ENCODE measurements at places on chromosomes 11 and 22. TPM values are rescaled to one million over a fixed set of nuclear protein-coding genes. Genes with fewer than 3 reads are reported as not detected.
A peak's percentile ranks its signal among the peaks of the same experiment; 100 is the strongest.

DNA sequence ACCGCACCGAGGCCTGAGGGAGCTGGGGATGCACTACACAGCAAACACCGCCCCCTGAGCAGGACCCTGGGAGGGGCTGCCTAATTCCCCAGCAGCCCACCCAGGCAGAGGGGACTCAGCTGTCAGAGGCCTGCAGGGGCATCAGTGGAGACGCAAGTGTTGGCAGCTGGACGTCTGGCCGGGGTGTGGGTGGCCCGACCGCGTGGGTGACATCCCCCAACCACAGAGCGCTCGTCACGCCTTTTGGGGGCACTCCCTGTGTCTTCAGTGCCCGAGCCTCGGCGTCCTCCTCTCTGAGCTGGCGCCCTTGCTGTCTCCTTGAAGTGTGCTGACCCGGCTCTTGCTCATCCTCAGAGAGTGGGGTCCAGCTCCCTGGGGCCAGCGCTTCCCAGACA is 150.2 kb downstream of the BRD1 start:
- H3K4me3 ChIP-seq: no peak overlapping the region
- no peaks in the 10 kb centered on the region for H3K4me1 ChIP-seq
- no peak for DNase-seq
- H3K36me3 ChIP-seq: no peaks in the 10 kb centered on the region
- H3K27me3 ChIP-seq: no peaks in the 10 kb centered on the region

DNA sequence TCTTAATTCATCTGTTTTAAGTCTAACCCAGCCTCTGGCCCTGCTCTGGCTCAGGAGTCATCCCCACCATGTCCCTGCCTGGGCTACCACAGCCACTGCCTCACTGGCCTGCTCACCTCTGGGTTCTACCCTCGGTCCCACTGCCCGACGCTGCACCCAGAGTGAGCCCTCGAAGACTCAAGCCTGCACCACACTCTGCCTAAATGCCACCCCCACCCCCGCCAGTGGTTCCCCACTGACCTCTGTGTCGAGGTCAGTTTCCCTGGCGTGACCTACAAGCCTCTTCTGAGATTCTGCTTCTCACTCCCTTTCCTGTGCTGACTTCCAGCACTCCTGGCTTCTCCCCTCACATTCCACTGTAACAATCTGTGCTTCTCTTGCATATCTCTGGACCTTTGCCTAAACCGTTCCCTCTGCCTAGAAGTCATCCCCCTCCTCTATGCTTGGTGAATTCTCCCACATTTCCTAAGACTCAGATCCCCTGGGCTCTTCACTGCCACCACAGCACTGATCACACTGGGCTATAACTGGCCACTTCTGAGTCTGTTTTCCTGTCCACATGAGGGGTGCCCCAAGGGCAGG is 12.5 kb upstream of the PDE2A start:
- H3K4me1 ChIP-seq: no peaks in the 10 kb centered on the region
- H3K27ac ChIP-seq: no peak overlapping the region

Gene MMP3
- total RNA-seq: not detected

Gene MAP4K2
- 62.0 TPM for total RNA-seq

Gene ACCSL
- not detected for total RNA-seq

- no peaks in the 10 kb centered on the region for H3K4me1 ChIP-seq
- no peaks in the 10 kb centered on the region for H3K36me3 ChIP-seq
- no peak for DNase-seq
- H3K4me3 ChIP-seq: no peak overlapping the region
- no peak overlapping the region for H3K27ac ChIP-seq
Measured at GRCh38 chr11:38163526-38163925, 1565.5 kb upstream of the RAG2 start.

DNA sequence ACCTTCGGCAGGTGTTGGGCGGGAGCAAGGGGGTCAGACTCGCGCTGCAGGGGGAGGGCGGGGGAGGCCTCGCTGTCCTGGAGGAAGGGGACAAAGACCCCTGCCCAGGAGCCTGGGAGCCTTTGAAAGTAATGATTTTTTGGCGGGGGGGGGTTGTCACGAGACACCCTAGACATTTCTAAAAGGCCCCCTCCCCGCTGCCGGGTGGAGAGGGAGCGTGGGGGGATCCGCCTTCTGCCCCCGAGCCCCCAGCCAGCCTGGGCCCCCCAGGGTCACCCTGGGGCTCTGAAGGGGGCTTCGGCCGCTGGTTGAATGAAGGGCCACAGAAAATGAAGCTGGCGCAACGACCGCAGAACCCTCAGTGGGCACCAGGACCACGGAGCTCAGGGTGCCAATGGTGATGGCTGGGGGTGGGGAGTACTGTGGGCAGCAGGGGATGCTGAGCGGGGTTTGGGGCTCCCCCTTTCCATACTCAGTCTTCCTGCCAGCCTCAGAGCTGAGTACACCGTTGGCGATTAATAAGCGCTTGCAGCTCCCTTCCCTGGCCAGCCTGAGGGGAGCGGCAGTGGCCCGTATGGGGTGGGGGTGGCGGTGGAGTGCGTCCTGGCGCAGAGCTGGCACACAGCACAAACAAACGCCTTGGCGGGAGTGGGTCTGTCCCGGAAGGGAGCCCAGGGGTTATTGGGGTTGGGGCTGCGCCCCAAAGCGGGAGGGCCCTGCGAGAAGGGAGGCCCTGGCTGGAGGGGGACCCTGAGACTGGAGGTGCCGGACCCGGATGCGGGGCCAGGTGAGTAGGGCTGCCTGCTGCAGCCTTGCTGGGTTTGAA is 1.2 kb upstream of the DUSP8 start:
- no peak for DNase-seq
- H3K36me3 ChIP-seq: no peaks in the 10 kb centered on the region
- H3K4me1 ChIP-seq: peaks cover 28% of the 10 kb centered on the region
- no peak overlapping the region for H3K27ac ChIP-seq
- H3K27me3 ChIP-seq: no peaks in the 10 kb centered on the region
- 0 out of 2 replicates have a peak overlapping the region, but pooled peaks have one; percentile 54 for H3K4me3 ChIP-seq

Gene DEUP1
- not detected for total RNA-seq

Gene ARHGAP42
- not detected for total RNA-seq

Gene OR52E8
- total RNA-seq: not detected

DNA sequence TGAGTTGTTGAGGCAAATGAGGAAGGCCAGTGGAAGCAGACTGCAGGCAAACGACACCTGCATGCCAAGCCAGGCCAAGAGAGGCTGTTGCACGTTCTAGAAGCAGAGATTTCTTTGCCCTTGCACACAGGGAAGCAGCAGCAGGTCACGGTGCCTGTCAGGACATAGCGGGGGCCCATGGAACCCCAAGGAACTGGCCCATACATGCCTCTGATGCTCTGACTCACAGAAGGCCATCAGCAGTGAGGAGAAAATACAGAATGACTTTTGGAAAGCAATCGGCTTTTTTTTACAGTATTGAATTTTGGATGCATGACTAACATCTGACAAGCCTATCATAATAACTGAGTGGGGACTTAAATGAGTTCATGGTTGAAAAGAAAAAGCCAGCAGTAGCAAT is 123.9 kb downstream of the MPPED1 start:
- no peak overlapping the region for H3K4me3 ChIP-seq
- H3K27ac ChIP-seq: no peak overlapping the region
- no peaks in the 10 kb centered on the region for H3K27me3 ChIP-seq
- H3K36me3 ChIP-seq: no peaks in the 10 kb centered on the region
- DNase-seq: no peak
- H3K4me1 ChIP-seq: no peaks in the 10 kb centered on the region

Gene SHANK2
- total RNA-seq: not detected

GRCh38 chr11:80320226-80320625 is 879.4 kb upstream of the TENM4 start:
- no peaks in the 10 kb centered on the region for H3K4me1 ChIP-seq
- DNase-seq: no peak

Gene MRGPRE
- total RNA-seq: not detected

Gene ADM2
- 1.4 TPM for total RNA-seq

- no peak overlapping the region for H3K27ac ChIP-seq
- no peaks in the 10 kb centered on the region for H3K4me1 ChIP-seq
- H3K36me3 ChIP-seq: no peaks in the 10 kb centered on the region
- no peak overlapping the region for H3K4me3 ChIP-seq
Measured at GRCh38 chr22:26737262-26737661, 79.9 kb downstream of the MIAT start.

DNA sequence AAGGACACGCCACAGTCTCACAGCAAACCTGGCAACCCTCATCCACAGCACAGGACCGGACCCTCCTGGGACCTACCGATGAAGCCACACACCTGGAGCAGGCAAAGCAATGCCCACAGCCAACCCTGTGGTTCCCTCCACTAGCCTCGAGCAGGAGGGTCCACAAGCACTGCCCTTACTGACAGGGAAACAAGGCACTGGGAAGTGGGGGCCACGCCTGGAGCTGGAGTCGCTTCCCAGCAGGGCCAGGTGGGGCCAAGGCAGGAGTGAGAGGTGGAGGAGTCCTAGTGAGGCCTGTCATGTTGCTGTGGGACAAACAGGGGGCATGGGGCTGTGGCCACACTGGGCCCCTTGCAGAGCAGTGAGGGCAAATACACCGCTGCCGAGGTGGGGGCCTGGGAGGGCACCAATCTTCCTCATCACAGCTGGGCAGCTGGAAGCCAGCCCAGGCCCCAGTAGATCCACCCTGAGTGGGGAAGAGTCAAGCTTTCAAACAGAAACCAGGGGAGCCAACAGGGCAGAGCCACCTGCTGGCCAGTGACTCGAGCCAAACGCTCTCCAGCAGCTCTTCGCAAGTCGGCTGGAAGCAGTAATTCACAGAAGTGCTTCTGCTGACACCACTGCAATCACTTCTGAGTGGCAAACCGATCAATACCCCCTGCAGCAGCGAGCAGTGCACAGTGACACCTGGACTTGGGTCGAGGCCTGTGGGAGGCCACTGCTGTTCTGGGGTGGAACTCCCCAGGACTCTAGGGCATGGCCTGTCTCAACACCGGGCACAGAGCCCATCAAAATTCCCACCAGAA is 13.7 kb downstream of the SULT4A1 start:
- no peak overlapping the region for H3K27ac ChIP-seq
- H3K27me3 ChIP-seq: no peaks in the 10 kb centered on the region
- H3K4me1 ChIP-seq: no peaks in the 10 kb centered on the region
- peak; percentile 60 for DNase-seq
- no peaks in the 10 kb centered on the region for H3K36me3 ChIP-seq

DNA sequence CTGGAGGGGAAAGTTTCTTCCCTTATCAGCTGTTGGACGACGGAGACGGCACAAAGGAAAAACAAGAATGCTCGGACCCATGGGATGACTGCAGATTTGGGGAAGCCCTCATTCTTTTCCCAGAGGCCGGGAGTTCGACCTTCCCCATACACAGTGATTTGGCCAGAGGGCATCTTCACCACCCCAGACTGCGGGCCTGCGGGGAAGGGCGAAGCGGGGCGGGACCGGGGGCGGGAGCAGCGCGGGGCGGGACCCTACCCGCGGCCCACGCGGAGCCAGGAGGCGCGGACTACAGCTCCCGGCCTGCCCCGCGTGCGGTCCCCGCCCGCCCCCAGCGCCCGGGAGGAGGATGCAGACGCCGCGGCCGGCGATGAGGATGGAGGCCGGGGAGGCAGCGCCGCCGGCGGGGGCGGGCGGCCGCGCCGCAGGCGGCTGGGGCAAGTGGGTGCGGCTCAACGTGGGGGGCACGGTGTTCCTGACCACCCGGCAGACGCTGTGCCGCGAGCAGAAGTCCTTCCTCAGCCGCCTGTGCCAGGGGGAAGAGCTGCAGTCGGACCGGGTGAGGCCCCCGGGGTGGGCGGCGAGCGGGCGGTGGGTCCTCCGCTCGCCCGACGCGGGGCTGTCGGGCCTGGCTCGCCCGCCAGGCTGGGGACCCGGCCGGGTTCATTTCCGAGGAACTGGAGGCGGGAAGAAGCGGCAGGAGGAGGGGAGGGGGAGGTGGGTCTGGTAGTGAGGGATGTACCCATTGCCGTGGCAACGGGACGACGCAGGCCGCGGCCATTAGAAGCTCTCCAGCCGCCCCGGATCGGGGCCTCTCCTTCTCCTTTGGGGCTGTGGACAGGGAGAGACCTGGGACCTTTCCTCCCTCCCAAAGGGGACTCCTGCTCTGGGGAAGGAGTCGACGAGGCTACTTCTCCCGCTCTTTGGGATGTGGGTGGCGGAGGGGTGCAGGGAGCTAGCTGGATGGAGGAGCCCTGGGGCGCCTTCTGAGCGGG is at the start of gene KCTD17:
Gene KCTD17 (plus strand): TSS at position 352 of the 995 bp plus-strand sequence. CDS start 19 bp downstream, at position 371.
- H3K36me3 ChIP-seq: no peaks in the 10 kb centered on the region
- H3K4me1 ChIP-seq: peaks cover 13% of the 10 kb centered on the region
- peak within 1 kb of the TSS; percentile 91 for H3K4me3 ChIP-seq
- no peak within 1 kb of the TSS for H3K27ac ChIP-seq

Gene TYR
- not detected for total RNA-seq

Gene MYOD1
- total RNA-seq: not detected

DNA sequence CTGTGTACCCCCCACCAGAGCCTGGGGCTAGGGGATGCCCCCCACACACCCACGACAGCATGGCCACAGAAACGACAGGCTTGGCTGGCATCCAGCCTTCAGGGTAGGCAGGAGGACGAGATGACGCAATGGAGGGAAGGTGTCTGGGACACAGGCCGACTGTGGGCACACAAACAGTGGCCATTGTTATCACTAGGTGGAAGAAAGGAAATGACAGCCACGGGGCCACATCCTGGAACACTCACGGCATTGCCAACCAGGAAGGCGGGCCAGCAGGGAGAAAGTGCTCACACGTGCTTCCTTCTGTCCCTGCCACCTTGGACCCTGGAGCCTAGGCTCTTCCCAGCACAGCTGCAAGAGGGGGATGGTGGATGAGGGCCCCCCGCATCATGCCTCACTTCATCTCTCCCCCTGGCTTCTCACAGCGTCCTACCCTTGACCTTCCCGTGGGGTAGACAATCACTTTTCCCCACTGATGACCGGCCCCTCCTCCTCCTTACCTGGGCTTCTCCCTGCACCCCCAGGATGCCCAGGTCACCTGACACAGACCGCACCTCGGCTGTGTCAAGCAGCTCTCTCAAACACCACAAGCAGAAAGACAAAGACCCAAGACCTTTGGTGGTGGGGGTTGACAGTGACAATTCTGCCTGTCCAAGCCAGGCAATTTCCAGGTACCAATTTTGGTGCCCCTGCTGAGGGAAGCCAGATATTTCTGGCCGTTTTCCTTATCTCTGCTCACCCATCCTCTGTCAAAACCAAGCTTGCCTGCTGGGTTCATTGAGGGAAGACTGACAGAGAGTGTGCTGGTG is 8.6 kb downstream of the PLA2G6 start:
- no peaks in the 10 kb centered on the region for H3K27me3 ChIP-seq
- H3K27ac ChIP-seq: 0 out of 2 replicates have a peak overlapping the region, but pooled peaks have one; percentile 37
- no peak for DNase-seq
- H3K4me3 ChIP-seq: no peak overlapping the region

Gene MYO7A
- not detected for total RNA-seq

Gene KCNJ11
- 0.58 TPM for total RNA-seq

All from Karpas-422 (cell line).